Suppressor macrophage (primary cell): ENCODE measurements at places on chromosomes 13 and 19.

DNA sequence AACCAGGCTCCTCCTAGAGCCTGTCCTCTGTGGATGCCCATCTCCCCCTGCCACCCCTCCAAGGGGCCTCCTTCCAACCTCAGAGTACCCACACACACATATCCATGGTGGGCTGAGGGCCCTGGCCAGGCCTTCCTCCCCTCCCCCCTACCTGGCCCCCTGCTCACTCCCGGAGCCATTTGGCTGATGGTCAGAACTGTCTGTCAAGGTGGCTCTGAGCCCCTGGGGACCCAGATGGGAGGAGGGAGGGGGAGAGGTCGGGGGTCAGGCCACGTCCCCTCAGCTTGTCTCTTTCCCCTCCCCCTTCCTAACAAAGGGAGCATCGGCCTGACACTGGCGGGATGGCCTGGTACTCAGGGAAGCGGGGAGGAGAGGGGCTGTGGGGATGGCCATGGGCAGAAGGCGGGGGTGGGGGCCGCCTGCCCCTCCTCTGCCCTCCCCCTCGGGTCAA lies 18.7 kb upstream of the POU2F2 start:
- DNase-seq: no peak

DNA sequence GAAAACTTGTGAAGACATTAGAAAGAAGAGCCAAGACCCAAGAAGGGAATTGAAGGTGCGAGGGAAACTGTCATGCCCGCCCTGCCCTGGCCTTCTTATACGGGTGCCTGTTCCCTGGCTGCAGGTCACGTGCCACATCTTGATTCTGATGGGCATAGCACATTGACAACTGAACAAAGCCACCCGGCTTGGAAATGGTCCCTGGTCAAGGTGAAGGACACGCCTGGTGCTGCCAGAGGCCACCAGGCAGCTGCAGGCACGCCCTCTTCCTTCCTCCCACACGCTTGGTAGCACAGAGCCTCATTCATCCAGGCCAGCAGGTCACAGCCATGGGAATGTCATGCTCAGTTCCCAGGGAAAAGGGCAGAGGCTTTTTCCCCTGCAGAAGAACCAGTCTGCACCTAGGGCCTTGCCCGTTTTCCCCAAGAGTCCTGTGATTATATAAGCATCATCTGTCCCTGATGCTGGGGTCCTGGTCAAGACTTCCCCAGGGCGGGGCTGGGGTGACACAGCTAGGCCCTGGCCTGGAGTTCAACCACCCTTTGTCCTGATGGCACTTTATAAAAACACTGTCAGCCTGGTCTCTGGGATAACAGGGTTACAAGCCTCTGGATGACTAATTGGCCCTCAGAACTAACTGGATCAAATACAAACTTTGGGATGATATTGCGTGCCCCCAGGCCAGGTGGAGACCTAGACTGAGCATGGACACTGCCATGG lies 56.0 kb downstream of the CDADC1 start:
- peak; percentile 9 for DNase-seq

DNA sequence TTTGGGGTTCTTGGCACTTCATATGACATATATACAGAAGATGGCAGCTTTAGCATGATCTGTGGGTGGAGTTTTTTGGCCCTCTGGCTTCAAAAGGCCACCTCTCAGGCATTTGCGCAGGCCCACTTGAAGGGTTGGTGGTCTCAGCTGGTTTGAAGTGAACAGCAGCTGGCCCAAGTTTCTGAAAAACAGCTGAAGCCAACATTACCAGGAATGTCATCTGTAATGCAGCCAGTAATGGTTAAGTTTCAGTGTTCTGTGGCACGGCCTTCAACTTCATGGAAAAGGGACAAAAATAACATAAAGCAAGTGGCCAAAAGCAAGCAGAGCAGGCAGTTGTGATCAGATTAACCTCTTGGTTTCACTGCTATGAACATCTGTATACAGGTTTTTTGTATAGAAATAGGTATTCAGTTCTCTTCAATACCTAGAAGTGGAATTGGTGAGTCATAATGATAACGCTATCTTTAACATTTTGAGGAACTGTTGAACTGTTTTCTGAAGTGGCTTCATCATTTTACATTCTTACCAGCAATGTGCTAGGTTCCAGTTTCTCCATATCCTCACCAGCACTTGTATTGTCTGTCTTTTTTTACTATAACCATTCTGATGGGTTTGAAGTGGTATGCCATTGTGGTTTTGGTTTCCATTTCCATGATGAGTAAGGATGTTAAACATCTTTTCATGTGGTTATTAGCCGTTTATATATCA lies 245.4 kb downstream of the SHISA2 start:
- DNase-seq: no peak

- DNase-seq: peak; percentile 40
These were observed 692 bp downstream of the ZNF234 start for GRCh38 chr19:44142059-44142433.

- DNase-seq: no peak
These were observed 15.1 kb upstream of the ATP11A start for GRCh38 chr13:112674412-112675365.

GRCh38 chr19:996051-996838 lies 4.0 kb upstream of the GRIN3B start:
- DNase-seq: no peak

GRCh38 chr13:62908321-62908720 lies 1492.7 kb upstream of the PCDH20 start:
- DNase-seq: no peak

GRCh38 chr13:24224232-24224680 lies 63.7 kb downstream of the SPATA13 start:
- DNase-seq: peak; percentile 25

DNA sequence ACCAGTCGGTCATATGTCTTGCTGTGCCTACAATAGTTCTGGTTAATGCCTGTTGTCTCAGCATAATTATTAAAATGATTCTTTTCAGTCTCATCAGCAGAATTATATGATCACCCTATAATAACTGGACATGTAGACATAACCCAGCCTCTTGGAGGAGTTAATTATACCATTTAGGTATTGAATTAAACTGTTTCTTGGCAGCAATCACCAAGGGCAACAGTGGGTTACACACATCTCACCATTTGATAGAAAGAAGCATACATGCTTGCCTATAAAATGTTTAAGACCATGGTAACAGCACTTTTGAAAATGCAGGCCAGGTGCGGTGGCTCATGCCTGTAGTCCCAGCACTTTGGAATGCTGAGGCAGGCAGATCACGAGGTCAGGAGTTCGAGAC lies 184.6 kb downstream of the RGCC start:
- no peak for DNase-seq

GRCh38 chr13:85313761-85314503 lies 485.3 kb downstream of the SLITRK6 start:
- DNase-seq: no peak

DNA sequence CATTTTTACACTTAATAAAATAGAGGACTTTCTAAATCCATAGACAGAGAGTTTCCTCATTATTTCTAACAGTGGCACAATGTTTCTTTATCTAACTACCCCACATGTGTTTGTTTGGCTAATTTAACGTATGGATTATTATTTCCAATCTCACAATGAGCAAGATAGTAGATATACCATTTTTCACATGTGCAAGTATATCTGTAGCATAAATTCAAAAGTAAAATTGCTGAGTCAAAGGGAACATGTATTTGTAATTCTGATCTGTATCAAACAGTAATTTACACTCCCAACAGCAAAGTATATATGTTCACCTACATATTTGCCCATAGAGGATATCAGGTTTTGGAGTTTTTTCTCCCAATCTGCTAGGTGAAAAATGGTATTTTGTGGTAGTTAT lies 18.3 kb downstream of the MAST1 start:
- no peak for DNase-seq

DNA sequence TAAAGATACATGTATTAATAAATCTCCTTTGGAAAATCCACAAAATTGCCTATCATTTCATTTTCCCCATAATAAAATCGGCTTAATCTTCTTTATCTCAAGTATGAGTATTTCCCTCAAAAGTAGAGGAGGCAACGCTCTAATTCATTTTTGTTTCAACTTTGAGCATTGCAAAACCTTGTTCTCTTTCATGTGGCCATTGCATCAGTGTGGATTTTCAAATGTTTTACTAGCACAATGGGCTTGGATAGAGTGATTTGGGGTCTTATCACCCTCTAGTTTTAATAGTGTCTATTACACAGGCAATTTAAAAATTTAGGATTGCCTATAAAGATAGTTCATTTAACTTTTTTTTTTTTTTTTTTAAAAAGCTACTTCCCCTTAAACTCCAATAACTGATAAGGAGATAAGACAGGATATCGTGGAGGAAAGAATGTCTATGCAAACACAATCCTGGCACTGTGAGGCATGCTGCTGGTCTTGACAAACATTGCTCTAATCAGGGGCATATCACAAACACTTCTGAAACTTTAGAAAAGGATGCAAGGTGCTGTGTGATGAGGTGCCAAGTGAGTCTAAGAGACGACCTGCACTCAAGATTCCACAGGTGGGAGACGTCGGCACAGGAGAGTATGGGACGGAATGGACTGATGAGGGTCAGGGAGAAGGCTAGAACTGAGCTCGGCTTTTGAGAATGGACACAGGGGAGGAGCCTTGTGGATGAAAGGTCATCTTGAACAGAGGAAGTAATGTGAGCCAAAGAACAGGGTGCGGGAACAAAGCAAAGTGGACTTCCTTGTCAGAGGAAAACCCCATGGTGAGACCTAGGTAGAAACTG lies 199.7 kb downstream of the IRS2 start:
- peak; percentile 5 for DNase-seq

DNA sequence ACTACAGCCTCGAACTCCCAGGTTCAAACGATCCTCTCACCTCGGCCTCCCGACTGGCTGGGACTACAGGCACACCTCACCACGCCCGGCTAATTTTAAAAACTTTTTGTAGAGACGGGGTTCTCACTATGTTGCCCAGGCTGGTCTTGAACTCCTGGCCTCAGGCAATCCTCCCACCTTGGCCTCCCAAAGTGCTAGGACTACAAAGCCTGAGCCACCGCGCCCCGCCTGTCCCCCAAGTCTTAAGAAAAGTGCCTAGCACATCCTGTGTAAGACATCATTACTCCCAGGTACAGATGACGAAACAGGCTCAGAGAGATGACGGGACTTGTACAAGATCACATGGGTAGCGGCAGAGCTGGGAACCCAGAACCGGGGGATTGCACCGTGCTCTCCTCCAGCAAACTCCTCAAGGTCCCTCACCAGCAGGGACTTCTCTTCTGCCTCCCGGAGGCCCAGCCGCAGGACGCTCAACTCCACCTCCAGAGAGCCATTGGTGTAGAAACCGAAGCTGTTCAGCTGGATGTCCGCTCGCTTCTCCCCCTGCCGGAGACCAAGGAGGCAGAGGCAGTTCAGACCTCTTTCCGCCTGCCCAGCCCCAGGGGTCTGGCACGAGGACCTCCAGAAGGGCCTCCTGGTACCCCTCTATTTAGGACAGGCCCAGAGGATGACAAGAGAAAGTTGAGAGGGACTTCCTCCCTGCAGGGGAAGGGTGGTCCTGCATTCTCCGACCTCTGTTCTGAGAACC lies 1.0 kb downstream of the GPR108 start:
- DNase-seq: peak; percentile 93

DNA sequence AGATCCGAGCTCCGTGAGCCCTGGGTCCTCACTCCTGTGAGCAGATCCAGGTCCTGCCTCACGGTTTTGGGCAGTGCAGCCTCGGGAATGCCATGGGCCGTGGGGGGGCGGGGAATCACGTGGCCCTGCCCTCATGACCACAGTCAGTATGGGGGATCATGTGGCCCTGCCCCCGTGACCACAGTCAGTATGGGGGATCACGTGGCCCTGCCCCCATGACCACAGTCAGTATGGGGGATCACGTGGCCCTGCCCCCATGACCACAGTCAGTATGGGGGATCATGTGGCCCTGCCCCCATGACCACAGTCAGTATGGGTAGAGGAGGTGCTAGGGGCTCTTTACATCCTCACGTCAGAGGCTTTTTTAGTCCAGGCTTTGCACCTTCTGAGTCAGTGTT lies 64.3 kb upstream of the F7 start:
- DNase-seq: no peak
